ENCODE measurements at places on chromosomes 4 and X. TPM values are rescaled to one million over a fixed set of nuclear protein-coding genes. Genes with fewer than 3 reads are reported as not detected.

TRIM75 gene
- total RNA-seq = not detected

ATP2B3 gene
- 0.09 TPM for total RNA-seq

ACOT9 gene
- total RNA-seq = 54.1 TPM

GRIA2 gene
- 44.1 TPM for total RNA-seq

MAGIX gene
- 6.6 TPM for total RNA-seq

TEX13C gene
- total RNA-seq = not detected

GAGE1 gene
- not detected for total RNA-seq

SSX4 gene
- not detected for total RNA-seq

SPANXA1 gene
- total RNA-seq = not detected

APLN gene
- not detected for total RNA-seq

GRCh38 chrX:8731559-8732395 lies at the start of gene ANOS1:
ANOS1 (minus strand) TSS chrX:8732137; CDS start chrX:8732036, 101 bp downstream.
- no peak for DNase-seq

DNA sequence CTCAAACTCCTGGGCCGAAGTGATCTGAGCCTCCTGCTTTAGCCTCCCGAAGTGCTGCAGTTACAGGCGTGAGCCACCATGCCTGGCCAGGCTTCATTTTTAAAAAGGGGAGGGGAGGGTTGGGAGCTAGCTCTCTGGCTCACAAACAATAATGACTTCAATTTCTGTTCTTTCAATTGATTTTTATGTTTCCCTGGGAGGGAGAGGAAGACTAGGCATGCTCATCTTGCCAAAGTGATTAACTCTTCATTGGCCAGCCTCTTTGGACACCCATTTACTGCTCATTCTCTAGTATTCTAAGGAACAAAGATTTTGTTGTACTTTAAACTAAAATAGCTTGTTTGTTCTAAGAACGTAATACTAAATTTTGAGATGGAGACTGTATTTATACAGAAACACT lies 43.4 kb upstream of the TRIM2 start:
- DNase-seq = no peak

- DNase-seq = no peak
These were observed 227.8 kb downstream of the STIM2 start for GRCh38 chr4:27088491-27088890.

- DNase-seq = no peak
These were observed 90.1 kb downstream of the EVC2 start for GRCh38 chr4:5618051-5618960.

GRCh38 chrX:119573222-119573621 lies 1.1 kb upstream of the UBE2A start:
- no peak for DNase-seq

DNA sequence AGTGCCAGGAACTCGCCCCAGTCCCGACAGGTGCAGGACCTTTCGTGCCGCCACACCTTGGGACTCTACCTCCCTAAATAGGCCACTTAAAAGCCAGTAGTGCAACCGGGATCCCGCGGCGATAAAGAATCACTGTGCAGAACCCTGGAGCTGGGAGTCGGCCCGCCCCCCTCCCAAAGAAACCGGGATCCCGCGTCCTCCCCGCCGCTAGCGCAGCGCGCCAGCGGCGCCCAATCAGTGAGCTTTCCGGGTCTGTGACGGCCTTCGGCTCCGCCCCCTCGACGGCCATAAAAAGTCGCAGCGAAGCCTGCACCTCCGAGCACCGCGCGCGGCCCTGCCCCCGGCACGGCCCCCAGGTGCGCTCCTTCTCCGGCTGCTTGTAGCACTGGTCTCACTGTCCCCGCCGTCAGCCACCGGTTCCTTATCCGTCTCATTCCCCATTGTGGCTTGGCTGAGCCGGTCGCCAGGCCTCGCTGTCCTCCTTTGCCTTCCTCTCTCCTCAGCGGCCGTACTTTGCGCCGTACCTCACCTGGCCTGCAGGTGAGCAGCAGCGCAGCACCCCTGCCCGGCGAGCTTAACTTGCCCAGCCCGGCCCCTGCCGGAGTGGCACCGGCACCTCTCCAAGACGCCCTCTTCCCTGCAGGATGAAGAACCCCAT lies at the start of gene LRAT:
TSS of gene LRAT (plus strand) at position 318 of the 658 bp plus-strand sequence. CDS start at position 645, 327 bp downstream.
- no peak for DNase-seq

GRCh38 chr4:44165938-44166337 lies 282.7 kb downstream of the KCTD8 start:
- no peak for DNase-seq

GRCh38 chr4:13635286-13635799 lies 7.8 kb upstream of the BOD1L1 start:
- DNase-seq = no peak

GRCh38 chrX:3403748-3404147 lies 57.3 kb upstream of the MXRA5 start:
- no peak for DNase-seq

DNA sequence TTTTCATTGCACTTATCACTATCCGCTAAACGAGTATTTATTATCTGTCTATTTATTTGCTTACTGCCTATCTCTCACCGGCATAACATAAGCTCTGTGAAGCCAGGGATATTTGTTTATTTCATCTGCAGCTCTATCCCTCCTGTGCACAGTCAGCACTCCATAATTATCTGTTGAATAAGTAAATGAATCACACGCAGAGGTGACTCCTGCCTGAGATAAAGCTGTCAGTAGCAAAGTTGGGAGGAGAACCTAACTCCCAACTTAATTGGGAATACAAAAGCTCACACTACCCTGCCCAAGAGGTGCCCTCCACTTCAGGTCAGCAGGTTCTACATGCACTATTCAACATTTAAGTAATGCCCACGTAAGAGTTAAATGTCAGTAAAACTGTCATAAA lies 85.7 kb downstream of the CORIN start:
- no peak for DNase-seq

GRCh38 chr4:40842318-40842717 lies 92.6 kb downstream of the NSUN7 start:
- DNase-seq = no peak

Data from uterus (tissue), 4 donors.